HFFc6 (cell line): ENCODE measurements at places on chromosomes 3 and 15.
A peak's percentile ranks its signal among the peaks of the same experiment; 100 is the strongest.

DNA sequence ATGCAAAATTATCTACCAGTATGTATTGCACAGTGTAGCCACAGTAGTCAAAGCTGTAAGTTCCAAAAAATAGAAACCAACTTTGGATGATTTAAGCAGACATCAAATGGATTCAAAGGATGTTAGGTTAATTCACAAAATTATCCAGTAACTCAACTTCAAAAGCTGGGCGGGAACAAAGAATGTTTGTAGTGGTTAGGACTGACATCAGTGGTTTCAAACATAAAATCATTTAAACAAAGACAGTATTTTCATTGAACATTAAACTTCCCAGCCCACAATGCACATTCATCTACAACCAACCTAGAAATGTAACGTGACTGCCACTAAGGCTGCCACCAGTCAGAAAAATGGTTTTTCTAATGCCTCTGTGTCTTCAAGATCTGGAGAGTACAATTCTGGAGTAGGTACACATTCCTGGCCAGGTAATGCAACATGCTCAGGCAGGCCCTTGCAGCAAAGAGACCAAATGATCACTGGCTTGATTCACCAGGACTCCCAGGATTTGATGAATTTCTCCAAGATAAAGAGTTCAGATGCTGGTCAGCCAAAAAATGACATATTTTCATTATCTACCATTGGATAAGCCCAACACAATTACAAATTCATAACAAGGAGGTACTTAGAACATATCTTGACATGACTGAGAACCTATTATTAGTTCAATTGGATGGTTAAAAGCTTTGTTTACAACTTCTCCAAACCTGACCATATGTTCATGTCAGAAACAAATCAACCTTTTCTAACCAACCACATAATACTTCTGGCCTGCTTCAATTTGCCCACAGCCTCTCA is 189.8 kb upstream of the CNTN4 start:
- no peak for DNase-seq

DNA sequence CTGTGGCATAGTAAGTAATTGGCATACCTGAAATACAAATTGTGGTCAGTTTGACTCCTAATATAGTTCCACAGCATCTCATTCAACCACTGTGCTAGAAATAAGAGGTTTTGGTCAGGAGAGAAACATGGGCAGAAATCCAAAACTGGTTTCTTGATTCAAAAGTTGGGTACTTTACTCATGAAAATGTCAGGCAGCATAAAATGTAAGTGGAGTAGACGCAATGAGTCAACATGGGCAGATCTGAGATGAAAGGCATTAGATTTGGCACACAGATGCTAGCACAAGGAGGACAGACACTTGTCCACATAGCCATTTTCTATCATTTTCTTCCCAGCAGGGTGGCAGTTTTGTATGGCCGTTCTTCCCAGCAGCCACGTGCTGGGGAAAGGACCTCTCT is 255.8 kb upstream of the CDIN1 start:
- DNase-seq = peak; percentile 35

GRCh38 chr3:152589644-152590043 is 245.3 kb upstream of the P2RY1 start:
- no peak for DNase-seq

GRCh38 chr3:3170998-3171397 is 8.5 kb downstream of the CRBN start:
- peak; percentile 17 for DNase-seq

GRCh38 chr3:40780925-40781406 is 256.2 kb downstream of the ZNF621 start:
- no peak for DNase-seq

- no peak for DNase-seq
These were observed 222.0 kb downstream of the STT3B start for GRCh38 chr3:31754575-31755278.

GRCh38 chr3:185342459-185343174 is 20.3 kb upstream of the MAP3K13 start:
- no peak for DNase-seq

DNA sequence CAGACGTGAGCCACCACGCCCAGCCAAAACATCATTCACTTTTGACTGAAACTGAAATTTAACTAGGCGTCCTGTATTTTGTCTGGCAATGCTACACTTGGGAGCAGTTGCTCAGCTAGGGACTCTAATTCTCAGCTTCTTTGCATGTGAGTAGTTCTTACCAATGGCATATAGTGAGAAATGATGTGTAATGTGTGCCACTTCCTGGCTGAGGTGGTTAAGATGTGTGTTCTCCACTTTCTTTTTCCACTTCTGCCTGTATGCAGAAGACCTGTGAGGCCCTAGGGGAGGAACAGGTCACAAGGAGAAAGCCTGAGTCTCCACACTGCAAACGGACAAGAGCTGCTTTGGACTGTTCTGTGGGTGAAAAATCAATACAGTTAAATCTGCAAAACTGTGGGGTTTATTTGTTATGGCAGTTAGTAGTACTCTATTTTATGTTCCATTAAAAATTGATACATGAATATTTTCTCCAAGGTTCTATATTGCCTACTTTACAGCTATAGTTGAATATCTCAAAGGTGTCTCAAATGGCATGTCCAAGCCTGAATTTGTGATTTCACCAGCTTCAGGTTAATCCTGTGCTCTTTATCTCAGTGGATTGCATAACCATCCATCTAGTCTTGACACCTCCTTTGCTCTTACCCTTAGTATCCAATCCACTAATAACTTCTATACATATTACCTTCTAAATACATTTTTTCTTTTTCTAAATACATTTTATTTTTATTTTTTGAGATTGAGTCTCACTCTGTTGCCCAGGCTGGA is 59.3 kb downstream of the NR1D2 start:
- no peak for DNase-seq

DNA sequence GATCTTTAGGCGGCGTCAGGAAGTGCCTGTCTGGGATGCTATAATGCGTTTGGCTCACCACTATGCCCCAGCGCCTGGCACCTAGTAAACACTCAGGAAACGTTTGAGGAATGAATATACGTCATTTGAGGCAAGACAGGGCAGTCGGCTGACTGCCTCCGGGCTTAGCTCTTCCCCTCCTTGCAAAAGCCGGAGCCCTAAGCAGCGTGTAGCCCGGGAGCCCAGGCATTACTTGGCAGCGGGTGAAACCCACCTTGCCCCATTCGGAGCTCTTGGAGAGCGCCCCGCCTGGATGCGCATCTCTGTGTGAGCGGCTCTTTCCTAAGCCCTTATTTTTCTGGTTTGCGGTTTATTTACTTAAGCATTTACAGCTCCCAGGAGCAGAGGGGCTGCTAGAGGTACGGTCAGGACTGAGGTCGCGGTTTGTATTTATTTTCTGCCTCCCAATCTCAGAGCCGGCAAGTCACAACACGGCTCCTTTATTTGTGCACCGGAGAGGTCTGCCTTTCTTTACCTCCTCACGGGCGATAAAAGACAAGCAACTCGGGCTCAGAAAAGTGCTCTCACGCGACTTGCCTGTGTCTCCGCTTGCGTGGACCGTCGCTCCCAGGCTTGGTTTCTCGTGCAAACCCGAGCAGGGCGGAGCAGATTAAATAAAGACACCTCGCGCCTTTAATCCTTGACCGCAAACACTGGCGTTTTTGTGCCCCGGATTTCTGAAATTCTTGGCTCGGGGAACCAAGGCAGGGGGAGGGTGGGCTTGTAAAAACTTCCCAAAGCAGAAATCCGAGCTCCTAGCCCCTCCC is 737 bp upstream of the ITPR1 start:
- DNase-seq = peak; percentile 65

DNA sequence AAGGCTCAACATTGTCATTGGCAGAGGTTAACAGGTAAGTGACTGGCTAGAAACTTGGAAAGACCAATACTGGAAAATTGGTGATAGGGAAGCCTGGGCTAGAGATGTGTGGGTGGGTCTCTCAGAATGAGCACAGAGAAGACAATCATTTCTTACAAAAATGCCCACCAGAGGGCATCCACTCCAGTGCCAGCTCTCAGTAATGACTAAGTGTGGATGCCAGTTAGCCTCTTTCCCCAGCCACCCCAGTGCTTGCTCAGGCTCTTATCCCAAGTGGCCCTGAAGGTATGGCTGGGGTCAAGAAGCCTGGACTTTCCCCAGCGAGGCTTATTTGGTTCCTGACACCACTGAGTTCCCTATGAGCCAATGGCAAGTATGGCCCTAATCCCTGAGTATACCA is 115.9 kb upstream of the ST8SIA2 start:
- no peak for DNase-seq

- no peak for DNase-seq
These were observed 905.8 kb downstream of the IGSF11 start for GRCh38 chr3:118128886-118129285.

GRCh38 chr3:141788149-141788548 is 24.9 kb downstream of the GRK7 start:
- DNase-seq = no peak

DNA sequence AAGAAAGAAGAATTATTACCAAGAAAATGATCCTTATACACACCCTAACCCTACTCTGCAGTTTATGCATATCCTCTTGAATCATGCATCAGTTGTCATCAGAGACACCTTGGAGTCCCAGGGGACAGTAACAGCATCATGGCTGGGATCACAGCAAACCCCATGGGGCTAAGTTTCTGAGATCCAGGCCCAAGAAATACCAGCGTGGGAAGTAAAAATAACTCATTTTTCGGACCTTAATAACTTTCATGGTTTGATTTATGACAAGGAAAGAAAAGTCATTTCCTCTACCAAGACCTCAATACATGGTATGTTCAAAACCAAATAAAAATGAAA is 38.8 kb upstream of the B3GNT5 start:
- DNase-seq = no peak

- DNase-seq = no peak
These were observed 35.7 kb downstream of the KLF15 start for GRCh38 chr3:126321490-126321889.

GRCh38 chr3:33322412-33322811 is 45.2 kb downstream of the FBXL2 start:
- no peak for DNase-seq

DNA sequence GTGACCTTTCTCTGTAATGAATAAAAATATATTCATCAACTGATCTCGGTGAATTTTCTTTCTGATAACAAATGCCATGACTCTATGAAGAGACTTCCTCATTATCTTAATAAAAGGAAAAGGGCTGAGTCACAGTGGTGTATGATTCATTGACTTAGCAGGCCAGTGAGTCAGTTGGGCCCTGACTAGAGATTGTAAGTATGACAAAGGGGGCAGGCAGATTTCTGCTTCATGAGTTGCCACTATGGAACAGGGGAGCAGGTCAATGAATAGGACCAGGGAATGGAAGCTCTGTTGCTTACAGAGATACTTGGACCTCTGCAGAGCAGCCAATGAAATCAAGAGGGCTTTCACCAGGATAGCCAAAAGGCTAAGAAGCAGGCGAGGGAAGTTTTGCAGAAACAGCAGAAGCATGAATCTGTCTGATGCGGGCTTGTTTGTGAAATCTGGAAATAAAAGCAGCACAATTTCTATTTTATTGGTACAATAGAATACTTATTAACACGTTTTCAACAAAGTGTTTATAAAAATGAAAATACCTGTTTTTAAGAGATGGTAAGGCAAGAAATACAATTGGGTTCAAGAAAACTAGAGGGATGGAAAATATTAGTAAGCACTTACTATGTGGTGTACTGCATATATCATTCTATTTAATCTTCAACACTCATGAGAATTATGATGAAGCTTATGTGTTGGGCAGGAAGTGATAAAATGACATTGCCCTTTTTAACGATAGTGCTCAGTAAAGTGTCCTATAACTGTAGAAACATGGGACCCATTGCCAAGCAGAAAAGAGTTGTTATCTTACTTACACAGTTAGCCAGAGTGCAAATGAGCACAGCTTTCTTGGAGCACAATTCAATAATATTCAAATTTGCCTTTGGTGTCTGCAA is 169.8 kb upstream of the MYRIP start:
- DNase-seq = peak; percentile 97

- no peak for DNase-seq
These were observed 1.7 kb downstream of the LRRC2 start for GRCh38 chr3:46564190-46565021.

DNA sequence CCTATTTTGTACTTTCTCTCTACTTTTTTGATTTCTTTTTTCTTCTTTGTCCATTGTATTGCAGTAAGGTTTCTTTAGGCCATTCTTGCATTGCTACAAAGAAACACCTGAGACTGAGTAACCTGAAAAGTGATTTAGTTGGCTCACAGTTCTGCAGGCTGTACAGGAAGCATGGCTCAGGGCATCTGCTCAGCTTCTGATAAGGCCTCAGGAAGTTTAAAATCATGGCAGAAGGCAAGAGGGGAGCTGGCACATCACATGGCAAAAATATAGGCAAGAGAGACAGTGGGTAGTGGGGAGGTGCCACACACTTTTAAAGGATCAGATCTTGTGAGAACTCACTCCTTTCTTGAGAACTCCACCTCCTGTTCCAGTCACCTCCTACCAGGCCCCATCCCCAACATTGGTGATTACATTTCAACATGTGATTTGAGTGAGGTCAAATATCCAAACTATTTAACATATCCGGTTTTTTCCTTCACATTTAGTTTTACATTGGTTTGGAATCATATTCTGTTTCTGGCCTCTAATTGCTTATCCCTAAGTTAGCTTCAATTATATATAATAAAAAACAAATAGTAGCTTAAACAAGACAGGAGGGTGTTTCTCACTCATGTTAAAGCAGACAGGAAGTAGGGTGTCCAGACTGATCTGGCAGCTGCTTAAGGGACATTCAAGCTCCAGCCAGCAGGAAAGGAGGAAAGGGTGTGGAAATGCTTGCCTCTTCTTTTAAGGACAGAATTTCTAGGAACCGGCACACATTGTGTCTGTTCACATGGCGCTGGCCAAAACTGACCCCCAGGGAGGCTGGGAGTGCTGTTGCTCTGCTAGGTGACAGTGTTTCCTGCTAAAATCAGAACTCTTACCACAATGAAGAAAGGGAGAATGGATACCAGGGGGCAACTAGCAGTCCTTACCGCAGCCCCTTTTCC is 28.8 kb upstream of the SKOR1 start:
- DNase-seq = no peak

DNA sequence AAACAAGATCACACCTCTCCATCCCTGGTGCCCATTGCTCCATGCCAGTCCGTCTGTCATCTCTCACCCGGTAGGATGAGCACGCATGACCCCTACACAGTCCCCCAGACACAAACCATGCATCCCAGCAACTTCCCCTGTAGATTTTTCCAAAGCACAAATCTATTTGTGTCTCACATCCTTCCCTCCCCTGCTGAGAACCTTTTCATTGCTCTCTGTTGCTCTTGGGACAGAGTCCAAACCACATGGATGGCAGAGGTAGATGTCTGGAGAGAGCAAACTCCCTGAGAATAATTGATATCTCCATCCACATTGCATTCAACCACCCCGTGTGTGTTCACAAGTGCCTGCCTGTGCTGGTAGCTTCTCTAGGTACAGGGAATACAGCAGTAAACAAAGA is 29.9 kb upstream of the LRTM1 start:
- DNase-seq = no peak

DNA sequence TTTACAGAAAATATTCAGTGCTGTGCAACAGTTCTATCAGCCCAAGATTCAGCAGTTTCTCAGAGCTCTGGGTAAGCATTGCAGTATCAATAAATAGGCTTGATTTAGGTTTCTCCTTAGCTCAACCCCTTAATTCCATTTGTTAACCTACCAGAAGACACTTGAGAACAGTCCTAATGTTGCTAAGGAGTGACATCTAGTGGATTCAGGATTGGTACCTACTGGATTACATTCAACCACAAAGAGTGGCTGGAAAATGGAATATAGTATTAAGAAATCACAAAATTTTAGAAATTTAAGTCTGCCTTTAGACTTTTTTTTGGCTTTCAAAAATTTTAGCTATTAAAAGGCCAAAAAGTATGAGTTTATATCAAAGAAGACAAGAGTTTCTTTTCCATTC is 34.7 kb downstream of the POLG start:
- DNase-seq = peak; percentile 48
